ENCODE measurements at places on chromosomes 6 and 20.

- DNase-seq, result no peak
These were observed 367.7 kb downstream of the MEI4 start for GRCh38 chr6:78020586-78020985.

DNA sequence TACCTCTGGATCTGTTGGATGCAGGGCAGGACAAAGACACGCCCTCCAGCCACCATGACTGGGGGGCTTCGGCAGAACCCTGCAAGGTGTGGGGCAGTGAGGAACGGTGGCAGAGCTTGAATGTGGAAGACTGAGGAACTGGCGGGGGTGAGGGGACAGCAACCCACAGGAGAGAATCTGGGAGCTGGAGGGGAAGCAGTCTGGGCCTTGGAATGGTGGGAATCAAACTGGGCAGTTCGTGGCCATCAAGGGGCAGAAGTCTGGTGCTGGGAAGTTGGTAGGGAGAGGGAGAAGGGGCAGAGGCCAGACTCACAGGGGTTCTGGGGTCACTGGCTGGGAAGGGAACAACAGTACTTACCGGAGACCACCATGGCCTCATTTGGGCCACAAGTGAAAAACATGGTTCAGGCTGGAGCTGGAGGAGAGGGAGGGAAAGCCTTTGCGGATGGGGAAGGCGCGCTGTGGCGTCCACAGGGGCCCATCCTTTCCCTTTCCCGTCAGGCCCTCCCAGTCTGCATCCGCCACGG lies 635 bp downstream of the FLOT1 start:
- no peak for DNase-seq

DNA sequence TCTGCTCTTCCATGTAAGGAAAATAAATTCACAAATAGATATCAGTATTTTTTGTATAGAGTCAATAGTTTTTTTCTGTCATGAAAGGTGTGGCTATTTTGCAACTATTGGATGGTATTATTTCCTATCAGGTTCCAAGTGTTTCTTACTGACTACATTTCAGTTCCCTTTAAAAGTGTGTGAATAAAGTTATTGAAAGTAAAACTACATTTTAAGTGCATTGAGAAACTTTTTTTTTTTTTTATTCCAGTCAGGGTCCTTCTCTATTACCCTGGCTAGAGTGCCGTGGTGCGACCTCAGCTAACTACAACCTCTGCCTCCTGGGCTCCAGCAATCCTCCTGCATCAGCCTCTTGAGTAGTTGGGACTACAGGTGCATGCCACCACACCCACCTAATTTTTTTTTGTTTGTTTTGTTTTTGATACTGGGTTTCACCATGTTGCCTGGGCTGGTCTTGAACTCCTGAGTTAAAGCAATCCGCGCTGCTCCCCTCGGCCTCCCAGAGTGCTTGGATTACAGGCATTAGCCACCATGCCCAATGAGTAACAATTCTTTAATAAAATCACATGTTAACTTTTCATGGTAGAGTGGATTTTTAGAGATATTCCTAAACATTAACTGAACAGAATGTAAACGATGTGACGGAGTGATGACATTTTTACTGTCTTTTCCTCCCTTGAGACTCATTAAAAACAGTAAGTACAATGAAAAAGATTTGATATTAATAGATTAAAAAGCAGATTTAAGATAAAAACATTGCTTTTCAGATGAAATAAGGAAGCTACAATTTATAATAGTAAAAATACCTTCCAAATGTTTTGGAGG lies 69.7 kb upstream of the ADGRF4 start:
- no peak for DNase-seq

DNA sequence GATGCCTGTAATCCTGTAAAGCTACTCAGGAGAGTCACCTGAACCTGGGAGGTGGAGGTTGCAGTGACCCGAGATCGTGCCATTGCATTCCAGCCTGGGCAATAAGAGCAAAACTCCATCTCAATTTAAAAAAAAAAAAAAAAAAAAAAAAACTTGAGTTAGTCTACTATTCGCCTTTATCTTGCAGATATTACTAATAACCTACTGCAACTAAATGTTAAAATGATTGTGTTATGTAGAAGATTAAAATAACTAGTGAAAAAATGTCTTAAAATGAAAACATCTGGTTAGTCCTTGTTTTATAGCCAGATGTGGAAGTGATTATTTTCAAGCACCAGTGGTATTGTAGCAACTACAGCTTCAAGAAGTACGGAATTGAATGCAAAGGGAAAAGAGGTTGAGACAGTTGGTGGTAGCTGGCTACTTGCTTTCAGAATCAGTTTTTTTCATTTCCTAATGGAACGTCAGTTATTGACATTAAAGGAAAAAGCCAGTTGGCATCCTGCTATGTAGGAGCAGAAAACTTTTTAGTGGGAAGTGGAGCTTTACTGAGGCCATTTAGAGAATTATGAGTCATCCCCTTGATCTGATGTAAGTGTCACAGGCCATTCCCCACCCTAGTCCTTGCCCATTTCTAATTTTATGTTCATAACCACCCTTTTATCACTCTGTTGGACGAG lies 43.8 kb upstream of the DYNLRB1 start:
- no peak for DNase-seq

- no peak for DNase-seq
These were observed 15.4 kb upstream of the SLC22A16 start for GRCh38 chr6:110491644-110492317.

- DNase-seq, result no peak
These were observed 43.4 kb downstream of the PLCG1 start for GRCh38 chr20:41180599-41181333.

DNA sequence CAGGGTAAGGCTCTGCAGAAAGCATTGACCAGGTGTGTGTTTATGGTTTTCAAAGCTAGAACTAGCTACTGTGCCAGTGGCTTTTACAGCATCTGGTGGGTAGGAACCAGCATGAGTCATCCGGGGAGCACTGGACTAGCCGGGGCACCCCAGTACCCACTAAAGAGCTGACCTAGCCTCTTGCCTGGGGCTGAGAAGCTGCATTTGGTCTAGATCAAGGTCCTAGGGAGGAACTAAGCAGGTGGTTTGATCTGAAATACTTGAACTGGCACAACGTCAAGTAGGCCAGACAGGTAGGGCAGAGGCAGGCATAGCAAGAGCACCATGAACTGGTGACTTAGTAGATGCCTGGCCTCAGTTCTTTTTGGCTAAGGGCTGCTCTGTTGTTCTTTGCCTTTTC lies 109.8 kb upstream of the PTPRK start:
- no peak for DNase-seq

DNA sequence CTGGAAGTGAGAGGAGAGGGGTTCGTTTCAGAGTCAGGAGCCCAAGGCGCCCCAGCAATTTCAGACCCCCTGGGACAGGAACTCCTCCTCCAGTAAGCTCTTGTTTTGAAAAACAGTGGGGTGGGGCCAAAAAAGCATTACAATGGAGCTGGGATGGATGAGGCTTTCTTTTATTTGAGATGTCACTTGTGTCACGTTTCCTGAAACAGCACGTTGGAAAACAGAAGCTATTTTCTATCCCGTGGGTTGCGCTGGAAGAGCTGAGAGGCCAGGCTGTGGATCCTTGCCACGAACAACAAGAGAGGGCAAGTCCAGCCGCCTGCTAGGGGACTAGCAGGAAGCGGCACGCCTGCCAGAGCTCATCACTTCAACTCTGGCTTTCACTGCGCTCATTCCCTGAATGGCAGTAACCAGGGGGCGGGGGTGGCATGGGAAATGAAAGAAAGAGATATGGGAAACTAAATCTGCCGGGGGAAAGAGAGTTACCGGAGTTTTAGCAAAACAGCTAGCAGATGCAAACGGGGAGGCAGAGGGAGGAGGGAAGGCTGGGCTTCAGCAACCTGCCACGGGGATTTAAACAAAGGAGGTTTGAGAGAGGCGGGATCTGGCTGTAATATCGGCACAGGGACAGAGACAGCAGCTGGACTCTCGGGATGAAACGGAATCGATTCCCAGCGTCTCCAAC lies 34.6 kb downstream of the GCNT2 start:
- DNase-seq, result no peak

- no peak for DNase-seq
These were observed 4.6 kb downstream of the UCKL1 start for GRCh38 chr20:63951398-63952209.

DNA sequence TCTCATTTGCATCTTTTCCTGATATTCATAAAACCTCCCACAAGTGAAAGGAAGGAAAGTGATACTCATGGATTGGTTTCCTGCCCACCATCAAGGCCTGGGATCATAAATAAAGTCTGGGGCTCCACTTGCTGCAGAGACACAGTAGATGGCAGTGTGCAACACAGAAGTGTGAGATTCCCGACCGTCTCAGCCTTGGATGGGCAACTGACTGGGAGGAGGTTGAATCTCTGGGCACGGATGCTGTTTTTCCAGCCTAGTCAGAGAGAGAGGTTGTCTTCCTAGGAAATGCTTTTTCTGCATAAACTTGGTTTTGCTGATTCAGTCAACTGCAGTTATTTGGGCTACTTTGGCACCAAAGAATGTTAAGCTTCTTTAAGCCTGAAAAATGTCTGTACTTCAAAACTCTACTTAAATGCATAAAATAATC lies 9.9 kb upstream of the RFPL4B start:
- DNase-seq, result no peak

- DNase-seq, result no peak
These were observed 28.5 kb downstream of the TASP1 start for GRCh38 chr20:13610184-13610583.

DNA sequence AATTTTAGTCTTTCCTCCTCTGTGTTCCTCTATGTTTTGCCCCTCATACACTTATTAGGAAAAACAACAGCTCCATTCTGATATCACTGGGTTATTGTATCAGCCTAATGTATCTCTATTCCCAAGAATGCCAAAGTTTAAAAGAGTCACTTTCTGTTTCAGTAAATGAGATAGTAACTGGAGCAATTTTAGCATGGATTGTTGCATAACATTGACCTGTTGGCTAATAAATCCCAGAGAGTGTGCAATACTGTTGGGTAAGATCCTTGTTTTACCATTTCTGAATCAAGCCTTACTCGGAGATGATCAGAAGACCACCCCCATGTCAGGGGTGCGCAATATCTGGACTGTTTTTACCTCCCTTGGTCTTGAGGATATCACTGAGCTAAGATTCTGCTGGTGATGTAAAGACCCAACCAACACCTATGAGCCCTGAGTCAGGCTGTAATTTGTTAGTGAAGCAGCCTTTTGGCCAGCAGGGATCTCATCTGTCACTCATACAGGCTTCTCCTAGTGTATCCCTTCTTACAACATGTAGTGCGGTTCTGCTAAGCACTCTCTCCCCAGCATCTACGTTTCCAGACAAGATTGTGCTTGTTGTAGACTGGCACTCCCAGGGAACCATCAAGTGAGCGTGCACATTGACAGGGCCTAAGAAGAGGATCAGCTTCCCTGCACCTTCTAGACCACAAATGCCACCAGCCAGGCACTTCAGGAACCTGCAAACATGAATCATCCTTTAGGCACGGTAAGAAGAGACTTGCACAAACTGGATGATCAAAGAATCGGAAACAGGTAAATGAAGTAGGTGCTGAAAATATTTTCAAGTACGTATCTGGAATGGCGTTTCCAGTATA lies 11.5 kb upstream of the IPCEF1 start:
- no peak for DNase-seq

GRCh38 chr20:17614176-17614811 lies 44.4 kb downstream of the DSTN start:
- no peak for DNase-seq

- no peak for DNase-seq
These were observed 60.5 kb upstream of the MLIP start for GRCh38 chr6:54050750-54051149.

- no peak for DNase-seq
These were observed 13.7 kb upstream of the FUT9 start for GRCh38 chr6:96001891-96002575.

GRCh38 chr6:167013067-167013466 lies 13.9 kb downstream of the CEP43 start:
- DNase-seq, result no peak

GRCh38 chr20:57658833-57659516 lies 38.7 kb upstream of the ZBP1 start:
- DNase-seq, result no peak

DNA sequence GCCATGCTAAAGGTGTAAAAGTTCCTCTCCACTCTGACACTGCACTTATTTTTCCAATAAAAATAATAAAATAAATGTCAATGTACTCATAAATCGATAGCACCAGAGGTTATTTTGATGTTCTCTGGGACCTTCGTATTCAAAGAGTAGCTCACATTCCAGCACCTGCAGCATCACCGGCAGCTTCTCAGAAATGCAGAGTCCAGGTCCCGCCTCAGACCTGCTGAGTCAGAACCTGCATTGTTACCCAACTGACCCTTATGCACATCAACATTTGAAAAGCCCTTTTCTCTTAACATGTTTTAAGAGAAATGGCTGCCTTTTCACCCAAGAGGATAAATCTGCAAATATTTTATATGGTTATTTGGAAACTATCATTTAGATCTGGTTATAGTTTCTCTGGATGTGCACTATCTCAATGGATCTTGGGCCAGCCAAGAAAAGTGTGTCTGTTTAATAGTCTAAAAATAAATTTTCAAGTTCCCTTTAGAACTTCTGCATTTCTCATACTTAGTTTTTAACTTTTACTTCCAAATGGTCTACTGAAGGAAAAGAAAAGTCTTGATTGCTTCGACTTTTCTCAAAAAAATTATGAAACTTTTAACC lies 216.2 kb upstream of the PRDM1 start:
- no peak for DNase-seq

DNA sequence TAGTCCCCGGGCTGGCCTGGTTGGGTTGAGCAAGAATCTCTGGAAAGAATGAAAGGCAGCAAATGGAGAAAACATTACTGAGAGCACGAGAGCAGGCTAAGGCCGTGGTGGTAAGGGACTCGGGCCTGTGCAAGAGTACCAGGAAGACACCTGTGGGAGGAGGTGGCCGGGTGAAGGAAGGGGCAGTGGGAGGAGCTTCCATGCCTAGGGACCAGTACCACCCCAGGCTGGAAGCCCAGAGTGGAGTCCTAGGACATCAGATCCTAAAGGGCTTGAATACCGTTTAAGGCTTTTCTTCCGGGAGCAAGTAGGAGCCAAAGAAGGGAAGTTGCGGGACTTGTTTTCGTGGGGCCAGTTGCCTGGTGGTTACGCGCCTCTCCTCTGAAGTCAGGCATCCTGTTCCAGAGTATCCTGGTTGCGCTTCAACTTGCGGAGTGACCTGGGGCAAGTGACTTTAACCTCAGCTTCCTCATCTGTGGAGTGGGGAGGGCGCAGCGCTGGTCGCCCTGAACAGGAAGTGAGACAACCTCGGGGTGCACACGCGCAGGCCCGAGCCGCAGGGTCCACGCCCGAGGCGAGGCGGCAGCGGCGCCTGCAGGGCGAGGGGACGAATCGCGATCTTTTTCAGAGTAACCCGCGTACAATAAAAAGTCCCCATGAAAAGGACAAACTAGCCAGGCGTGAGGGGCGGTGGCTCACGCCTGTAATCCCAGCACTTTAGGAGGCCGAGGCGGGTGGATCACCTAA lies 1.1 kb upstream of the TPD52L2 start:
- peak; percentile 84 for DNase-seq

DNA sequence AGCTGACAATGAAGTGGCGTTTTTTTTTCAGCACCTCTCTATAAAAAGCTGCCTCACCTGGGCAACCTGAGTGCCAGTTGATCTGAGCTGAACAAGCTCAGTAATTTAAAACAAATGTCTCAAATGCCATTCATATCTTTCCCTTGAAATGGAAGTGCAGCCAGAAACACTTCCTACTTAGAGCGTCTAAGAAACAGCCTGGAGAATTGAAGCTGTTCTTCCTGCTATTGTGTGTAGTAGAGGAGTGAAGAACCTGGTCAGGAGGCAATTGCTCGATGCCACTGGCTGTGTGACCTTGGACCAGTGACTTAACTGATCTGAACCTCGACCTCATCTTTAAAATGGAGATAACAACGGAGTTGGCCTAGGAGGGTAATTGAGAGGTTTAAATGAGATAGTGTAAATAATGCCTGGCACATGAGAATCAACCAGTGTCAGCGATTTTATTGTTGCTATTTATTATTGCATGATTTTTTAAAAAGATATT lies 95.4 kb upstream of the FOXQ1 start:
- DNase-seq, result no peak

Data from CD4-positive, alpha-beta T cell treated with Interleukin-21 for 1 hour (primary cell).